Suprapubic skin (tissue), 4 donors: ENCODE measurements at places on chromosomes 5 and 9. TPM values are rescaled to one million over a fixed set of nuclear protein-coding genes. Genes with fewer than 3 reads are reported as not detected.
A peak's percentile ranks its signal among the peaks of the same experiment; 100 is the strongest.

CDC20B gene
- total RNA-seq: not detected

GRCh38 chr9:127899128-127899943, at the start of gene ST6GALNAC6:
ST6GALNAC6 (minus strand) TSS chr9:127899603; CDS start chr9:127897981, 1,622 bp downstream.
- DNase-seq: peak; percentile 72

DNA sequence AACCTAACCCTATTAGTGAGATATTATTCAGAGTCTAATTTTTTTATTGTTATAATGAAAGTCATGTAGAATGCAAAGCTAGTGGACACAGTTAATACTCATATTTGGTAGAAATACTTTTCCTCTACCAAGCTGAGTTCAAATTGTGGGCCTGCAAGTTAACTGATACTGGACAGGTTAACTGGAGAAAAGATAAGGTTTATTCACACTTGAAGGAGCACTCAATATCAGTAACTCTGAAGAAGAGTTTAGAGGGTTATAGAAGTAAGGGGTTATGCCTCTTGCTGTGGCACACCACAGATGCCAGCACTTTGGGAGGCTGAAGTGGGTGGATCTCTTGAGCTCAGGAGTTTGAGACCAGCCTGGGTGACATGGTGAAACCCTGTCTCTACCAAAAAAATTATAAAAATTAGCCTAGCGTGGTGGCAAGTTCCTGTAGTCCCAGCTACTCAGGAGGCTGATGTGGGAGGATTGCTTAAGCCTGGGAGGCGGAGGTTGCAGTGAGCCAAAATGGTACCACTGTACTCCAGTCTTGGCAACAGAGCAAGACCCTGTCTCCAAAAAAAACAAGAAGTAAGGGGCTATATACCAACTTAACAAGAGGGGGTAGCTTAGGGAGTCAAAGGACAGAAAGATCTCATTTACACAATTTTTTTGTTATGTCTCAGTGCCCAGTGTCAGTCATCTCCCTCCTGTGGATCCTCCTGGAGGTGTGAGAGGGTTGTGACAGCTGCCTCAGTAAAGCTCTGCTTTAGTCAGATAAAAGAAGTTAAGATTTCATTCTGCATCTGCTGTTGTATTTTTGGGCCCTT, 121.2 kb upstream of the GRHPR start:
- DNase-seq: no peak

GRCh38 chr9:78900500-78900899, 603.6 kb downstream of the PSAT1 start:
- no peak for DNase-seq

DNA sequence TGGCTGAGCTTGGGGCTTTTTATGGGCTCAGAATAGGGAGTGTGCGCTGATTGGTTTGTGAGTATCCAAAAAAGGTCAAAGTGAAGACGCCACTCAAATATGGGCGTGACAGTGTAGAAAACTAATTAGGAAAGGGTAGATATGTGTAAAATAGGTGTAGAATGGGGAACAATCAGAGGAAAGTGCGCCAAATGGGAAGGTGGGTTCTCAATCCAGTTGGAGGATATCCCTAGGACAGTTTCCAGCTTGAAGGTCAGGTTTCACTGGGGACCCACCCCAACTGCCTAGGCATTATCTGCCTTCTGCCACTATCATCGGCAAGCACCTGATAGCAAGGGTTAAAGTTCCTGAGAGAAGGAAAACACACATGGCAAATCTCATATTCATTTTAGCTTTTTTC, 9.3 kb upstream of the MOCS2 start:
- DNase-seq: no peak

GRCh38 chr5:107516452-107517184, 154.1 kb downstream of the EFNA5 start:
- no peak for DNase-seq

GRCh38 chr9:15400281-15400941, 22.3 kb upstream of the SNAPC3 start:
- DNase-seq: no peak

DNA sequence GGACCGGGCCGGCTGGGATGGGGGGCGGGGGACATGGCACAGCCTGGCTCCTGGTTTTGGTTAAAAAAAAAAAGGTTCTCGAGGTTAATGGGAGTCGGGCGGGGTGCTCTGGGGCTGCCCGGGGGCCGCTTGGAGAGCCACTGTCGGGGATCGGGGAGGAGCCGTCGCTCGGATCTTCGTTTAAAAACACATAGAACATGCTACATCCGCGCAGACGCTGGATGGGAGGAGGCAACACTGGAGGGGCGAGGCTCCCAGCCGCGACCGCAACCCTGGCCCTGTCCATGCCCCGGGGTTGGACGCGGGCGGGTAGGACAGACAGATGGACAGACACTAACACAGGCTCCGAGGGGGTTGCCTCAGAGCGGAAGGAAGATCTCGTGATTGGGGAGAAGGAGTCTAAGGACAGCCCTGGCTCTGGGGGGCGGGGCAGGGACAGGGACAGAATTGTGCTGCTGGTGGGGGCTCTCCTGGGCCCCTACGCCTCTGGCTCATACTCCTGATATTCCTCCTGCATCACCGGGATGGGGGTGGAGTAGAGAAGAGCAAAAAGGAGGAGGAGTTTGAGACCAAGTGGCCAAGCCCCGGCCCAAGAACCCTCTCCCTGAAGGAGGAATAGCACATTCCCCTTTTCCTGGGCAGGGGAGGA, 9.9 kb downstream of the SNCB start:
- DNase-seq: no peak
